ENCODE measurements at places on chromosomes 2 and 18. TPM values are rescaled to one million over a fixed set of nuclear protein-coding genes. Genes with fewer than 3 reads are reported as not detected.
A peak's percentile ranks its signal among the peaks of the same experiment; 100 is the strongest.

- DNase-seq: no peak
Measured at GRCh38 chr18:70059684-70060083, 112.0 kb upstream of the CD226 start.

GRCh38 chr2:24409700-24410556 lies 49.6 kb upstream of the ITSN2 start:
- peak; percentile 95 for DNase-seq

DNA sequence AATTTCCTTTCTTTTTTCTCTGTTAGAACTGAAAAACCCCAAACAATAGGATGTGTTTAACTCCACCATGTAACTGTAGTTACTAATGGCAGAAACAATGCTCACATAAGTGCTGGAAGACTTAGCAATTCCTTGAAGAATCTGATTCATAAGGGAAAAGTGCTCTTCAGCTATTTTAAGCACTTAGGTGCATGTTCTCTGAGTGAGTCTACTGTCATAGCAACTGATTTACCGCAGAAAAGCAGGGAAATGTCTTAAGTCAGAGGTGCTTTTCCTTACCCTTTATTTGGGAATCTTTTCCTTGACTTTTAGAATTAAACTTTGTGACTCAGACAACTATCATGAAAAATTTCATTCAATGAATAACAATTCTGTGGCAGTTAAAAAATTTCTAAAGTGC lies 65.4 kb upstream of the NABP1 start:
- DNase-seq: peak; percentile 86

The HRH4 gene
- not detected for total RNA-seq

GRCh38 chr18:68462148-68462547 lies 252.8 kb downstream of the TMX3 start:
- DNase-seq: no peak

Measured in LHCN-M2 (cell line).